ENCODE measurements at places on chromosomes 6 and 20.
A peak's percentile ranks its signal among the peaks of the same experiment; 100 is the strongest.

DNA sequence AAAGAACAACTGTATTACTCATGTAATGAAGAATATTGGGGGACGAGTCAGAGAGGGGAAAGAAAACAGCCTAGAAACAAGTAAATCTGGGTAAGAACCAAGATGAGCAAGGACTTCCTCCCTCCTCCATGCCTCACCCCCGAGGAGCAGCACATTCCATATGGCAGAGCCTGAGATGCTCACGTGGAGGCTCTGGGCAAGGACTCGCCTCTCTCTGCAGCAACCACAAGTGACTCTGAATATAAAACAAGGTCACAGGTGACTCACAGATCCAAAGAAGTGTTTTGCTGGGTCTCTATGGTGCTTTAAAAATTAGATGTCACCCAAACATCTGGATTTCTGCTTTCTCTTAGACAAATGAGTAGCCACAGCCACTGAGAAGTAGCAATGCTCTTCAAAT, 453.0 kb upstream of the SULF2 start:
- no peak for DNase-seq

DNA sequence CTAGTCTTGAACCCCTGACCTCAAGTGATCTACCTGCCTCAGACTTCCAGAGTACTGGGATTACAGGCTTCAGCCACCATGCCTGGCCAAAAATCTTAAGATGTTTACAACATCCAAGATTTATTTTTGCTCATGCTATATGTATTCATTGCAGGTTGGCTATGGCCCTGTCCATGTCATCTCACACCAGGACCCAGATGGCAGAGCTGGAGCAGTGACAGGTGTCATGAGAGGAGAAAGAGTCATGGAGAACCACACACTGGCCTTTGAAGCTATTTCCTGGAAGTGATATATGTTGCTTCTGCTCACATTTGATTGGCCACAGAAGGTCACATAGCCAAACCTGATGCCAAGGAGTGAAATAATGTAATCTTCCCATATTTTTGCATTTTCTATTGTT, 13.8 kb upstream of the DDR1 start:
- peak; percentile 20 for DNase-seq

- DNase-seq, result no peak
Observed at GRCh38 chr6:132663661-132664060, 4.7 kb upstream of the TAAR1 start.

DNA sequence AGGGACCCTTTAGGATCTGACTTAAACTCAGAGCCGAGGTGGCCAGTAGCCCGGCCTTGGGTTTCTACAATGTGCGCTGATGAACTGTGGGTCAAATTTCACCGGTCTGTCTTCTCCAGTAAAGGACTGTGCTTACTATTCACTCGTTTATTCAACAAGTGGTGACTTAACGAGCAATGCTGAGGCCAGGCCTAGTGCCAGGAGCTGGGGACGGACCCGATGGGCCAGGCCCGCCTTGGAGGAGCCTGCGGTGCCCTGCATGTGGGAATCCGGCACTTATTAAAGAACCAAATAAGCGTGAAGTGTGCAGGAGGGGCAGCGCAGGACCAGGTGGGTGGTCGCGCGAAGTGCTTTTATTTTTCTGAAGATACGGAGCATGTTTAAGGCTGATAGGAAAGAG, 24.0 kb downstream of the CTCFL start:
- no peak for DNase-seq

- no peak for DNase-seq
Observed at GRCh38 chr6:81682858-81683620, 69.4 kb downstream of the TENT5A start.

DNA sequence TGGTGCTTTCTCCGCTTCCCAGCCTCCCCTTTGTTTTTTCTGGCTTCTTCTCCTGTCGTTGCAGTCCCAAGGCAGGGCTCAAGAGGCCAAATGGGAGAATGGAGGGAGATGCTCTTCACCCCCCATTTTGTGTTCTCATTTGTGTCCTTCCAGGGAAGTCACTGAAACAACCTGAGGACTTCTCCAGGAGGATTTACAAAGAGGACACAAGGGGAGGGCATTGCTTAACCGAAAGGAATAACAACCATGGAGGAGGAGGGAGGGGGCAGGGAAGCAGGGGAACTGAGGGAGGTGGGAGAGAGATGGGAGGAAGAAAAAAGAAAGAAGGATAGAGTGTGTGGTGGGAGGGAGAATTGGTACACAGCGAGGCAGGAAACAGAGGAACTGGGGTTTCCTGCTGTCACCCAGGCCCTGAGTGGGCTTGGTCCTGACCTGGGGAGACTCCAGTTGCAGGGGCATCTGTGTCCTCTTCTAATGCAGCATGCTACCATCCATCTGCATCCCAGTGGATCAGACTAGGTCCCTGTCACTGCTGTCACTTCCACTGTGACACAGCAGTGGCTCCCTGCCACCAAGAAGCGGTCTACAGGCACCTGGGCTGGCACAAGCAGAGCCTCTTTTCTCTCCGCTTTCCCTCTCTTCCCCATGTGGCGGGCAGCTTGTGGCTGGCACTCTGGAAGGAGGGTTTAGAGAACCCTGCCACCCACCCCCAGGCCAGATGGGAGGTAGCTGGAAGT, 17.1 kb upstream of the MLN start:
- DNase-seq, result no peak

- DNase-seq, result no peak
Observed at GRCh38 chr20:54459279-54459678, 16.1 kb upstream of the DOK5 start.

GRCh38 chr20:41748051-41748450, 129.9 kb upstream of the CHD6 start:
- no peak for DNase-seq

DNA sequence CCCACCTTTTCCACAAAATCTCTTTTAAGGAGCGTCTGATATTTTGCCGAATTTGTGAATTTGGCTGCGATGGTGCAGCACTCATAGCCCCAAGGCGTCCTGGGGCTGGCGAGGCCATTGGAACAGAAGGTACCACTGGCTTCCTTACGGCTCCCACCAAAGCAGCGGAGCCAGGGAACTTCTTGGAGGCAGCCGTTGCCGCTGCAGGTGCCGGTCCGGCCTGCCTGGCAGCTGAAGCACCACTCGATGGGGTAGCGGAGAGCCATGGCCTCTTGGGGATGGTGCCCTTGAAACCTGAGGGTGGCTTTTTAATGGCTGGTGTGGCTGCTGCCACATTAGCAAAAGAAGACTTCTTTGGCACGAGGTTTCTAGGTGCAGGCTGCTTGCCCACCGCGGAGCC, 29.8 kb downstream of the DIDO1 start:
- no peak for DNase-seq

GRCh38 chr6:157346373-157346772, 23.1 kb upstream of the TMEM242 start:
- DNase-seq, result no peak

DNA sequence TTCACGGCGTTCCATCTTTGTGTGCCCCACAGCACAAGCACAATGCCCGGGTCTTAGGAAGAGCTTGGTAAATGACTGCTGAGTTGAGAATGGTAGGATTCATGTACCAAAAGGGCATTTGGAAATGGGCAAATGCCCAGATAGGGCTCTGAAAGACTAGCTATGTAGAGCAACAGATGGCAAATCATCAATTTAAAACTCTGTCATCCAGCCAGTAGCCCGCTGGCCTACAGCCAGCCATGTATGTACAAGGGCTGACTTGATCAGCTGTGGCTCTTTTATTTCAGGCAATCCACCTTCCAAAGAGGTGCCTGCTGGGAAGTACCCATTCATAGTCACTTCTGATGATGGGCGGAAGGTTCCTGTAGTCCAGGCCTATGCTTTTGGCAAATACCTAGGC, 35.1 kb downstream of the NT5E start:
- DNase-seq, result no peak

Data from stimulated activated CD8-positive, alpha-beta memory T cell treated with anti-CD3 and anti-CD28 coated beads, Interleukin-4, amount 100 ng/mL, for 48 hours (primary cell).